ENCODE measurements at places on chromosomes 6 and 20.

- DNase-seq: no peak
Observed at GRCh38 chr6:143003676-143004075, 57.0 kb upstream of the AIG1 start.

GRCh38 chr6:154403788-154404187, 47.2 kb upstream of the IPCEF1 start:
- DNase-seq: peak; percentile 52

DNA sequence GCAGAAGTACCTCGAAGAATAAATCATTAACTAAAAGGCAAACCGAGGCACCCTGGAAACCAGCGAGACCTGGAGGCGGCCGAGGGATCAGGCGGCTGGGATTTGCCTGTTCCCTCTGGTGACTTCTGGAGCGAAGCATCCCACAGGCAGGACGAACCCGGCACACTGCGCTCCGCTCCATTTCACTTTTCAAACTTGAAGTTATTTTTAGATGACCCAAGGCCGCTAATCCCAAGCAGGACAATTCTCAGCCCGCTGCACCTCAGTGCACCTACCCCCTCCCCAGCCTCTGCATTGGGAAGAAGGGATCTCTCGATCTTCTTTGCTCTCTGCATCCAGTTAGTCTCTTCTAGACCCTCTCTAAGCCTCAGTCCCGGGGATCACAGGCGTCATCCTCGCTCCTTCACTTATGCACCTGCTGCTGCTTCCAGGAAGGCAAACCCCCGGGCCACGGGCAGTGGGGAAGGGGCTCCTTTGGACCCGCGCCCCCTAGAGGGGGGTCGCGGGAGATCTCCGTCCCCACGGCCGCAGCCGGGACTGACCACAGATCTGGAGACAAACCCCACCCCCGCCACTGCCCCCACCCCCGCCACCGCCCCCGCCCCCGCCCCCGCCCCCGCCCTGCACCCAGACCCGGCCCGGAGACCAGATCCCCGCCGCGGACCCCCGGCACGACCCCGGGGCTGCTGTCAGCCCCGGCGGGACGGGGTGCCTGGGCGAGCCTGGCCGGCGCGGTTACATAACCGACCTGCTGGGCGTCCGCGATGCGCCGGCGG, 636 bp downstream of the RCAN2 start:
- no peak for DNase-seq

GRCh38 chr20:11918981-11919380, 1.3 kb downstream of the BTBD3 start:
- peak; percentile 72 for DNase-seq

DNA sequence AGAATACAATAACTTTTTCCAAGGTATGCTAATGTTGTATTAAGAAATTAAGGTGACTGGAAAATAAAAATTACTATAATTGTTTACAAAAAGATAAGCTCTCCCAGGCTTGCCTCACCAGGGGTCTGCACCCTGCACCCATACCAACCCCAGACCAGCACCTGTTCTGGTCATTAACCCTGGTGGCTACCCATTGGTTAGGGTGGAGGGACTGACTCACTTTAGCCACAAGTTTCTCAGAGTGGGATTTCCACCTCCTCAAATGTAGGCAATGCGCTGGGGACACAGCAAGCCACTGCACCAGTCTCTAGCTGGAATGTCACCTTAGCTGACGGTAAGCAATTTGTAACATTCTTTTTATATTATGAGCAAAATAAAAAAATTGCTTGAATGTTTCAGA, 83.1 kb downstream of the BFSP1 start:
- no peak for DNase-seq

DNA sequence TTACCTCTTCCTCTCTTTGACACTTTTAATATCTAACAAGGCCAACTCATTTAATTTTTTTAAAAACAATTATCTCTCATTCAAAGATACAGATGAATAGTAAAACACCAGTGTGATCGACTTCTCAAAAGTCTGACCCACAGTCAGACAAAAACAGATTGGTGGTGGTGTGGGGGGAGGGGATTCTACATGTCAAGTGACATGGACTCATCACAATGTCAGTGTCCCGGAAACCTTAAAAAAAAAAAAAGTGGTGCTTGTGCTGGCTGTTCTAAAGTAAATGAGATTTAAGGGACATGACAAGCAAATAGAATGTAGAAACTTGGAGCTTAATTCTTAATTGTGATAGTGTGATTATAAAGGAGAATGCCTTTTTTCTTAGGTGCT, 16.3 kb upstream of the RFPL4B start:
- no peak for DNase-seq

GRCh38 chr20:52859156-52859876, 112.8 kb upstream of the TSHZ2 start:
- no peak for DNase-seq

GRCh38 chr20:21609221-21609620, 95.4 kb upstream of the NKX2-2 start:
- no peak for DNase-seq

- DNase-seq: no peak
Observed at GRCh38 chr20:57660181-57660921, 40.1 kb upstream of the ZBP1 start.

- DNase-seq: no peak
Observed at GRCh38 chr6:16933961-16934360, 167.9 kb upstream of the STMND1 start.

GRCh38 chr6:169189182-169189581, 64.5 kb downstream of the THBS2 start:
- peak; percentile 48 for DNase-seq

DNA sequence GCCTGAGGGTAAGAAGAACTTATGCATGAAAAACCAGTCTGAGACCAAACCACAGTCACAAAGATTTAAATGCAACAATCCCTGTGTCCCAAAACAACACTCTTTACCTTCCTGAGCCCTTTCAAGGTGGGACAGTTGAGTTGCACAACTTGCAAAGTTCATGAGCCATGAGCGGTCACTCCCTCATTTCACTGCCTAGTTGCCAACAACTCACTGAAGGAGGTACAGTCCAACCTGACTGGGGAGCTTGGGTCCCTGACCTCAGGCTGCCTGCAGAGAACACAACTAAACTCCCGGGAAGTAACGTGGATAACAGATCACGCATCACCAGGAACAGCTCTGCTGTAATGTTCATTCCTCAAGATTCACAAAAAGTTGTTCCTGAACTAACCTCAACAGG, 69.4 kb downstream of the MBOAT1 start:
- DNase-seq: no peak

- no peak for DNase-seq
Observed at GRCh38 chr6:33217681-33218080, 9.4 kb downstream of the RING1 start.

- no peak for DNase-seq
Observed at GRCh38 chr6:56093776-56094175, 153.6 kb downstream of the COL21A1 start.

Measured in NCI-H2029 treated with DMSO at 0.1 percent for 48 hours (cell line).